ENCODE measurements at places on chromosomes 2 and 18.

DNA sequence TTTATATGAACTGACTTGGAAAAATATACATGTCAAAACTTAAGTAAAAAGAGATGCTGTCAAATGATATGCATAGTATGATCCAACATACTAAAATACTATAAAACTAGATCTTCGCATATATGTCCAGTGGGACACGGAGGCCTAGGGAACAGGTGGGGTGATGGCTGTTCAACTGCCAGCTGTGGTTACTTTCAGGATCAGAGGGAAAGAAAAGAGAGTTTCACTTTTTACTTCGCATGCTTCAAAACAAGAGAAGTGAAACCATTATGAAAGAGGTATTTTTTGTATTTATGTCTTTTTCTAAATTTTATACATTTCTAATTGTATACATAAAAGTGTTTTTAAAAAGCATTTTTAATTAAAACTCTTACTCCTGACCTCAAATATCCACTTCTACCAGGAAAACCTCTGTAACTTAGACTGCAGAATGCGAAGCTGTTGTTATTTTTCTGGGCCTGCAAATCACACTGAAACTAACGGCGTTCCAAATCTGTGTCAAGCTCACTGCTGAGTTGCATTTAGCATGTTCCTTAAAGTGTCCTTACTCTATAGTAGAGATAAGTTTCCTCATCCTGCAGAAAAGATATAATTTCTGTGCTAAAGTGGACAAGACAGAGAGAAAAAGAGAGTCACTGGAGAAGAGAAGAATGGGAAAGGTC, 97.8 kb upstream of the SLC35G4 start:
- no peak for DNase-seq

DNA sequence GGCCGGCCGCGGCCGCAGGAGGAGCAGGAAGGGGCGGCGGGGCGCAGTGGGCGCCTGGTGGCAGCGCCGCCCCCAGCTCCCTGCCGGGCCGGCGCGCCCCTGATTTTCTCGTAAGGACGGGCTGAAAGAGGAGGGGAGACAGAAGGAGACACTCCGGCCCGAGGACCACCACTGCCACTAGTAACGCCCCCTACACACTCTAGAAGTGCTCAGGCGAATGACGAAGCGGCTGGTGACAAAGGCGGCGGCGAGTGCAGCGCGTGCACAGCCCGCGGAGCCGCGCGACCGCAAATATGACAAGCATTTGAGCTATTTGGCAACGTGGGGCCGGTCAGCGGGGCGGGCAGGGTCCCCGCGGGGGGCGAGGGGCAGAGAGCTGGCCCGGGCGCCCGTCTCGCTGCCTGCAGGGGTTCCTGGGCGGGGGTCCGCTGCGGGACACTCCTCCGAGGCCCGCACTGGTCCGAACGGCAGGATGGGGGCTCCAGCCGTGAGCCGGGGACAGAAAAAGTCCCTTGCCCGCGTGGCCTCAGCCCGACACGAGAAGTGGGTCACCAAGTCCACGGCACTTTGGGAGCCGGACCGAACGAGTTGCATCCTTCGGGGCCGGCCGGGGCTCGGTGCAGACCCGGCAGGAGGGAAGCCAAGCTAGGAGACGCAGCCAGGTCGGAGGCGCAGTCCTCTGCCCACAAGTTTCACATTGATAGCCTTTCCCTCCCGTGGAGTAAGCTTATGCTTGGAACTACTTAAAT, 524 bp upstream of the SERTAD2 start:
- peak; percentile 72 for DNase-seq

- DNase-seq = no peak
Measured at GRCh38 chr2:50875561-50875960, 156.4 kb downstream of the NRXN1 start.

GRCh38 chr18:79819064-79819967, 21.6 kb downstream of the KCNG2 start:
- no peak for DNase-seq

DNA sequence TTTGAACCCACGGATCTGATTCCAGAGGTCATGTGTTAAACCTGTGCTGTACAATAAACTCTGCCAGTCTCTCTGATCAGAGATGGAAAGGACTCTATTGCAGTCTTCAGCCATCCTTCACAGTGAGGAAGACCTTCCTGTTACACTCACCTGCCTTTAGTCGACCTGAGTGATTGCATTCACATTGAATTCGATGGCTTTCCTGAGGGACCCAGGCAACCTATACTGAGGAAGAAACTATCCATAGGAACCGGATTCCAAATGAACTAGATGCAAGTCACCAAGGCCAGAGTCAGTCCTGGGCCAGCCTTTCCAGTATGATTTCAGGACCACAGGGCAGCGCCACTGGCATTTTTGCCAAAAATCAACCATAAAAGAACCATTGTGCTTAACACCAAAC, 56.8 kb downstream of the PKDCC start:
- DNase-seq = no peak

GRCh38 chr2:233490831-233491230, 75.8 kb downstream of the USP40 start:
- no peak for DNase-seq

DNA sequence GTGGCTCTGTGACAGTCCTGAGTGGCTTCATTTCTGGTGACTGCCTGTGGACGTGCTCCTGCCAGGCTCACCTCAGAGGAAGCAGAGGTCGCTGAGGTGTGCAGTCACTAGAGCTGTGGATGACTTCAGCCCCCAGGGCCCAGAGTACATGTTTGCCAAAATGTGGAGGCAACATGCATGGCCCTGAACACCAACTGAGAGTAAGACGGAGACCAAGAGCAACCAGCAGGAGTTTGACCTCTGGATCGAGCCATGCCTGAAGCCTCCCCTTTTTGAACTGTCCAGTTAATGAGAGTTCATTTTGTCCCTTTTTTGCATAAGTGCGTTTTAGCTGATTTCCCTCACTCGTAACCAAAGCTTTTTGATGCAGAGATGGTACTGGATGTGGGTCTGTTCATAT, 184.9 kb downstream of the RTP5 start:
- DNase-seq = no peak

DNA sequence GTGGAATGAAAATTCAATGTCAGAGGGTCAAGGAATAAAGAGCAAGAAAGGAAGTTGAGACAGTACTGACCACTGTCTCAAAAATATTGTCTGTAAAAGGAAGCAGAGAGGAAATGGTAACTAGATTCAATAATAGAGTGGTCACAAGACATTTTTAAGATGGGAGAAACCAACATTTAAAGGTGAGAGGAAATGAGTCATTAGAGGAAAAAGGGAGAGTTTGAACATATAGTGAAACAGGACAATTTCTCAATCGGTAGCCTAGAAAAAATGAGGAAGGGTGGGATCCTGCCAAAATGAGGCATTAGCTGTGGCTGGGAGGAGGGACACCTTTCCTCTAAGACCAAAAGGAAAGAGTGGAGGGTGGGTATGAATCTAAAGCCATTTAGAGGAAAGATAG, 288.5 kb downstream of the SP3 start:
- no peak for DNase-seq

- DNase-seq = no peak
Measured at GRCh38 chr2:21860907-21861306, 737.1 kb downstream of the TDRD15 start.

GRCh38 chr2:237096201-237096600, 10.5 kb downstream of the COPS8 start:
- no peak for DNase-seq

DNA sequence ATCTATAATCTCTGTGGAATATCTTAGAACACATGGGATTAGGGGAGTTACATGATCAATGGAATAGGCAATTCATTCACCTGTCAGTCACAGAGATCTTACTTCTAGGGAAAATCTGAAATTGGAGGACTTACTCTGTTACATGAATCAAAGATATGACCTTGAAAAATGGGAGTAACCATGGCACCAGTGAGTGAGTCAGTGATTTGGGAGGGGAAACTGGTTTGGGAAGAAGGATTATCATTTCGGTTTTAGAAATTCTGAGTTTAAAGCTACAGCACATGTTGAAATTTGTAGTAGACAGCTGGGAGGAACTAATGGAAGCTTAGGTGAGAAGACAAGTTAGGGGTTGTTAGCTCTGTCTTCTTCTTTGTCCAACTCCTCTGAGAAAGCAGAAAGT, 153.7 kb downstream of the CAMKMT start:
- DNase-seq = no peak

DNA sequence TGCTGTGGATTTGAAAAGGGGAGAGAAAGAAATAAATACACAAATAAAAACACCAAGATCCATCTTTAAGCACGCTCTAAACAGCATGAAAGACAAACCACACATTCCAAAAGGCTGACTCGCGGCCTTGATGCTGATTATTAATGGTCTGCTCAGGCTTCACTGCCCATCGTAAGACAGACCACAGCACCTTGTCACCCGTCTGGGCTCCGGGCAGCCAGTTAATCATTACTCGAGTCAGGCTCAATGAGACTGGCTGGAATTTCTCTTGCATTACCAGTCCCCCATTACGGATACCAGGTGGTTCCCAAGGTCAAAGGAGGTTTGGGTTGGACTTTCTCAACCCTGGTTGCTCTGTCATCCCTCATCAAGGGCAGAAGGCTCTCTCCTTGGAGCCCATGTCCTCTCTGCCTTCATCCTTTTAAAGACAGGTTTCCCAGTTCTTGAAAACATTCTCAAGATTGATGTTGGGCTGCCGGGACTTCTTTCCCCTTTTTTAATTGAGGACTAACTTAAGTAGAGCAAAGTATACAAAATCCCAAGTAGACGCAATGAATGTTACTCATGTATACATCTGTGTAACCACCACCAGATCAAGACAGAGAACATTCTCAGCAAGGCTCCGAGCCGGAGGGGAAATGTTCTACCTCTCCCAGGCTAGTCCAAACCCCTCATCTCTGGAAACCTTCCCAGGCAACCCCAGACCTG, 8.1 kb downstream of the SMAD7 start:
- no peak for DNase-seq

- DNase-seq = no peak
Measured at GRCh38 chr2:3633982-3634595, 23.9 kb upstream of the ALLC start.

DNA sequence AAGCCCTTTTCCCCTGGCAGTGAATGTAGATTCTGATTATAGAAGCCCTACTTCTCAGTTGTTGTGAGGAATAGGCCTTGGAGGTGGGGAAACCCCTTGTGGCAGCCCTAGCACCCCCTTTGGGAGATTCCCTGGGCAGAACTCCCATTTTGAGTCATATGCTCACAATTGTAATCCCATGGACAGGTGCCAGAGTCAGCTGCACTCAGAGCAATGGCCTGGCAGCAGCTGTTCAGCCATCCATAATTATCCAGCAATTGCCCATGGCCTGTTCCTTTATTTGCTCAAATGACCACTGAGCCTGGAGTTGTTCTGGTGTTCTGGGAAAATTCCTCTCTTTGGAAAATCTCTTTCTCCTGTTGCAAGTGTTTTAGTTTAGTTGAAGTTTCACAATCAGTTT, 71.7 kb downstream of the PTRHD1 start:
- DNase-seq = peak; percentile 27

DNA sequence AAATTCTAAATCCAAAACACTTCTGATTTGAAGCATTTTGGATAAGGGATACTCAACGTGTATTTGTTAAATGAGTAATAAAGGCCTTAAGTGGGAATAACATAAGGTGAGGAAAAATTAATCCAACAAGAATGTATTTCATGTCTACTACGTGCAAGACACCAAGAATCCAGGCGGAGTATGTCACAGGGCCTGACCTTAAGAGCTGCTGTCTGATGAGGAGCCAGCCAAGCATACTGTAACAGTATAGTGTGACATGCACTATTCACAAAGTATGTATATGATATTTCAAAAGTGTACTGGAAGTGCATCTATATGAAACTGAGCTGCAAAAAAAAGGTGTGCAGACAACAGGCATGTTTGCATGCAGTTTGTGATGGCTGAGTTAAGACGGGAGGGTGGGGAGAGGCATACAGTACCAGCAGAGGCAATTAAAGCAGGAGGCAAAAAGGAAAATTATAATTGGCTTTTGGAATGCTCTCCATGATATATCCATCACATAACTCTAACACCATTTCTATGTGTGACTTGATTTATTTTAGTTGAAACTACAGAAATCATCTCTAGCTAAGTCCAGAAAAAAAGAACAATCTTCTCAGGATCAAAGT, 18.2 kb downstream of the IWS1 start:
- no peak for DNase-seq

DNA sequence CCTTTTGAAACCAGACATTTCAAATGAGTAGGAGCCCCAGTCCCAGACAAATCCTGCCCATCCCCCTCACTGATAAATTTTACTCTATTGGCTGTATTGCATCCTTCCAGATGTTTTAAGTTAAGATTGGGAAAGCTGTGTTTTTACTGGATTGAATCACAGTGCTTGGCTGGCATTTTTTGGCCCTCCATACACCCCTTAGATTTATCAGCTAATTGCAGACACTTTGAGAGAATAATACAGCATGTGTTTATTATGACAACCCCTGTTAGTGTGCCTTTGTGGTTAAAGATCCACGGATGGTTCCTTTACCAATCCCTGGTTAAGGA, 74.9 kb downstream of the ANTXR1 start:
- DNase-seq = no peak

DNA sequence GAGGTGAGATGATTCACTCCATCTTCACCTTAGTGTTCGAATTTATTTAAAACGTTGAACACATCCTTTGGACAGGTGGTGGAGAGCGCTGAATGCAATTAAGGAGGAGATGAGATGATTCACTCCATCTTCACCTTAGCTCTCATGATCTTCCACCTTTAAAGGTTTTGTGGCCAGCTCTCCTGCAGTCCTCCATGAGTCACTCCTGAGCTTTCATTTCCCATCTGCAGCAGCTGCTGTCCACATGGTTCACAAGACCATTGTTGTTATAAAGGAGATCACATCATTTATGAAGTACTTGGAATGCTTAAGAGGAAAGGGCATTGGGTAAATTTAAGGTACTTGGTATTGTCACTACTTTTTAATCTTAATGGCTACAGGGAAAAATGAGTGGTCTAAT, 298.5 kb downstream of the PAX3 start:
- no peak for DNase-seq

GRCh38 chr2:177080746-177081284, 131.8 kb upstream of the HNRNPA3 start:
- DNase-seq = no peak

DNA sequence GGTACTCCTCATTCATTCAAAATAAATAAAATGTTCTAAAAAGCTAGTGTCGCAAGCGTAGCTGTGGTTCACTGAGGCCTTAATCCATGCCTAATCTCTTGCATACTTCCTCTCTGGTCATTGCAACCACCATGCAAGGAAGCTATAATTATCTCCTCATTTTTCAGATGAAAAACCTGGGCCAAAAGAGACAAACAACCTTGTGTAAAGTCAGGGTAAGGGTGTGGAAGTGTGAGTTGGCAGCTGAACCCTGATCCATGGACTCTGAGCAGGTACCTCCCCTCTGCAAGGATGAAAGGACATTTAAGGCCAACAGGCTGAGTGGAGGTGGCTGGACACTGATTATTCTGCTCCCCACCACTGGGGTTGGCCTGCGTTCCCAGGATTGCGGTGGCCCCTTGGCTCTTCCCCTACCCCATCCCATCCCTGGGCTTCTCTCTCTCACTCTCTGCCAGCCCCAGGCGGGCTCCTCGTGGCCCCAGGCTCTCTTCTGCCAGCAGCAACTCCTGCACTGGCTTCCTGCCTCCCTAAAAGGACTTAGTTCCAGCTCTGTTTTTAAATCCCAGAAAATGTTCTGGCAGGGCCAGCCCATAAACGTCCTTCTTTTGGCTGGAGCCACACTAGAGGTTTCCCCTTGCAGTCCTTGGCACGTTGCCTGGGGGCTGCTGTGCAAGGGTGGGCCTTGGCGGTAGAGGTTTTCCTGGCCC, 72.0 kb upstream of the AFF3 start:
- peak; percentile 50 for DNase-seq

Measured in skin of body (tissue), 3 donors.